ENCODE measurements at places on chromosomes 2 and 18.

GRCh38 chr18:7902399-7902839 lies 335.3 kb downstream of the PTPRM start:
- no peak for DNase-seq

- DNase-seq, result no peak
Measured at GRCh38 chr2:176173567-176174381, 14.7 kb upstream of the HOXD1 start.

- DNase-seq, result no peak
Measured at GRCh38 chr2:75503048-75503607, 57.6 kb downstream of the EVA1A start.

GRCh38 chr2:132544006-132544630 lies 125.9 kb downstream of the LYPD1 start:
- DNase-seq, result no peak

GRCh38 chr2:239381709-239382134 lies 19.1 kb downstream of the HDAC4 start:
- peak; percentile 40 for DNase-seq

DNA sequence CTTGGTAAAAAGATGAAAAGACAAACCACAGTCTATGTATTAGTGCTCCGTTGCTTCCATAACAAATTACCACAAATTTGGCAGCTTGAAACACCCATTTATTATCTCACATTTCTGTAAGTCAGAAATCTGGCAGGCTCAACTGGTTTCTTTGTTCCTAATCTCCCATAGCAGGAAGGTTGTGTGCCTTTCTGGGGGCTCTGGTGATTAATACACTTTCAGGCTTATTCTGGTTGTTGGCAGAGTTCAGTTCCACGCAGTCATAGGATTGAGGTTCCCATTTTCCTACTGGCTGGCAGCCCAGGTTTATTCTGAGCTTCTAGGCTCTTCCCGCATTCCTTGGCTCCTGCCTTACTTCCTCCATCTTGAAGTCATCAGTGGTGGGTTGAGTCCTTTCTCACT lies 189.3 kb downstream of the ANAPC1 start:
- no peak for DNase-seq

DNA sequence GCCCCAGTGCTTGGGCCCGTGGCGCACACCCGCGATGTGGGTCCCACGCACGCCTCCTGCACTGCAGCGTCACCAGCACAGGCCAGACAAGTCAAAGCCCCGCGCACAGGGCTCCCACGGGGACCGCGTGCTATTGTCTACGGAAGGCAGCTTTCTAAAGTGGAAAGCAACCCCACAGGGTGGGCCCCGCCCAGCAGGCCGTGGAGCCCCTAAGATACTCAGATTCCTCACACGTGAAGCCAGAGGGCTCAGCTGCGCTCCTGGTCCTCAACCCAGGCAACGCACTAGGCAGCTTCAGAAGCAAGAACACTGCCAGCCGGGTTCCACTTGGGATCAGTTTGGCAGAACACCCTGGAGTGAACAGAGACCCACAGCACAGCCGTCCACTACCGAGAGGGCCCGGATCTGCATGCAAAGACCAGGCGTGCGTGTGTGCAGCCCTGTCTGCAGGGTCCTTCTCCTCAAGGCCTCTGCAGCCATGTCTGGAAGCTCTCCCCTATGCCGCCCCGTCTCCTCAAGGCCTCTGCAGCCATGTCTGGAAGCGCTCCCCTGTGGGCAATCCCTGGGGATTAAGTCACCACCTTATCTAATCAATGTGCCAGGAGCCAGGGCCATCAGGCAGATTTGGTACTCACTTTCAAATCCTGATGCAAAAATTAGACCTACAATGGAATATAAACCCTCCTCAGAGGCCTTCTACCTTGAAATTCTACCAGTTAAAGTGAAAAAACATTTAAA lies 231.3 kb downstream of the HDAC4 start:
- DNase-seq, result no peak

GRCh38 chr2:180322781-180323180 lies 315.7 kb upstream of the CWC22 start:
- DNase-seq, result no peak

DNA sequence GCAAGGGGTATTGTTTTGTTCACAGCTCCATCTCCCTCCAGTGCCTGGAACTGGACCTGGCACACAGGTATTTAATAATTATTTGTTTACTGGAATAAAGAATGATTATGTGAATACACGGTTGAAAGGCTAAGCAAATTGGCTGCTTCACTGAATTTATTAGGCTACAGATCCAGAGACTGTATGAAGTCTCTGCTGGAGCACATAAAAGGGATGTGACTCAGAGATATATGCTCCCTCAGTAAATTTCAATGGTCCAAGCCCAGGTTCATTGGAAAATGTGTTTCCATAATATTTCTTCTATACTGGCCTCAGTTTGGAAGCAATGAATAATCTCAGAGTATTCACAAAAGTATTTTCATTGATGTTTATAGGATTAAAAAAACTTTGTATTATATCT lies 121.5 kb upstream of the SCN1A start:
- DNase-seq, result no peak

- DNase-seq, result no peak
Measured at GRCh38 chr2:97885841-97886240, 109.9 kb downstream of the TMEM131 start.

- DNase-seq, result no peak
Measured at GRCh38 chr2:41870265-41870585, 177.6 kb upstream of the PKDCC start.

GRCh38 chr2:229725716-229726574 lies 11.6 kb upstream of the DNER start:
- DNase-seq, result no peak
